Fibroblast of villous mesenchyme (primary cell): ENCODE measurements at places on chromosomes 1 and 21. TPM values are rescaled to one million over a fixed set of nuclear protein-coding genes. Genes with fewer than 3 reads are reported as not detected.

The MSH4 gene
- total RNA-seq, result under 0.01 and 0.43 TPM in 2 replicates

The CD1E gene
- not detected in 2 replicates for total RNA-seq

The ADORA3 gene
- total RNA-seq, result not detected in 2 replicates

The ST7L gene
- total RNA-seq, result 17.4 and 29.8 TPM in 2 replicates

The LPAR3 gene
- total RNA-seq, result 1.9 and 2.6 TPM in 2 replicates

DNA sequence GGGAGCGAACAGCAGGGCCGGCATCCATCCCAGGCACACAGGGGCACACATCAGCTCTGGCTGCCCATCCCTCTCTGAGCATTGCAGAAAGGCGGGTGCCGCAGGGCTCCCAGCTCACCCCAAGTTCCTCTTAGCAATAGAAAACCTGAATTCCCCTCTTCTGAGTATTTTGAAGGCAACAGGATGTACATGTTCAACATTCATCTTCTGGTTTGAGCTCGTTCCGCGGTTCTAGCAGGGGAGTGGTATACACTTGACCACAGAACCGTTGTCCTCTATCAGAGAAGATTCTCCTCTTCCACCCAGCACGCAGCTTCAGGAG lies 23.6 kb downstream of the ACTA1 start:
- no peak for DNase-seq

DNA sequence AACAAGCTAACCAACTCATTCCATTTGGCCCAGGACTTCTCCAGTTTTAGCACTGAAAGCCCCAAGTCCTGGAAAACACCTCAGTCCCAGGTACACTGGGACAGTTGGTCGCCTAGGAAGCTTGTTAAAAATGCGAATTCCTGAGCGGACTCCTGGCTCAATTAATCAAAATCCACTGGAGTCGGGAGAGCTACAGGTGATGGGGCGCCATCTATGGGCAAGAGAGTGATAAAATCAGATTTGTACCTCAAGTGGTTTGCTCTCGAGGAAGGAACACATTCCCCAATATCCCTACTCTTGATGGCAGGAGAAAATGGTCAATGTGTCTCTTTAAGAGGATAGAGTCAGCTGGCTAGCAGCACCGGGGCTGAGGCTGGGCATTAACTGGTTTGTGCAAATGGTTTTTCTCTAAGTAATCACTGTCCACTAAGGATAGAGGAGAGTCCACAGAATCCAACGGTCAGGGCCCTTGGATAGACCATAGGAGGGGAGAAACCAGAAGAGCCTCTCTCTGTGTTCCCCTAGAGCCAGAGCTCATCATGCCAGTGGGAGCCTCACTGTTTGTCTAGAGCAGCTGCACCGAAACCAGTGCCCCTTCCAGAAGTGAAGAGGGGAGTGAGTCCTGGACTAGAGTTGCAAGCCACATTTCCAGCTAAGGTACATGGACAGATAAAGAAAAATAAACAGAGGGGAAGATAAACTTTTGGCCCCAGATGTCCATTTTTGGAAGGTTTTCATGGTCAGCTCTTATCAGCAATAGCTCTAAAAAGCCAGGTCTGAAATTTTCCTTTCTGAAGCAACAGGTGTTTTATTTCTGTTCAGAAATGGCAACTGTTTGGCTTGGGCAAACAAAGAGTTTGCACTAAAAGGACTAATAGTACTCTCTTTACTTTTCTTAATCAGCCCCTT lies 148.5 kb downstream of the TENT5C start:
- peak; percentile 68 for DNase-seq

- no peak for DNase-seq
Measured at GRCh38 chr1:174189428-174190062, 30.2 kb downstream of the RABGAP1L start.

DNA sequence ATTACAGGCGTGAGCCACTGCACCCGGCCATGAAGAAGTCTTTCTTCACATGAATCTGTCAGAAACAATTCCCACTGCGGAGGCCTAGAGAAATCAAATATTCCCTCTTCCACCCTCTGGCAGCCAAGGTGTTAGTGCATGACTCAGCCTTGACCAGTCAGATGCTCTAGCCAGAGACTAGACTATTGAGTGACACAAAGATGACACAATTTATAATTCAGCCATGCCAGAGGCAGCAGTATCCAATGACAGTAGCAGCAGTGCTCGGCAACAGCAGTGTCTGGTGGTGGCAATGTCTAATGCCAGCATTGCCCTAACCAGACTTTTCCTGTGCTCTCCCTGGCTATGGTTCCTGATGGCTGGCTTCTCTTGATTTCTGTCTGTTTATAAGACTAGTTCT lies 8.7 kb downstream of the CTXND2 start:
- no peak for DNase-seq

DNA sequence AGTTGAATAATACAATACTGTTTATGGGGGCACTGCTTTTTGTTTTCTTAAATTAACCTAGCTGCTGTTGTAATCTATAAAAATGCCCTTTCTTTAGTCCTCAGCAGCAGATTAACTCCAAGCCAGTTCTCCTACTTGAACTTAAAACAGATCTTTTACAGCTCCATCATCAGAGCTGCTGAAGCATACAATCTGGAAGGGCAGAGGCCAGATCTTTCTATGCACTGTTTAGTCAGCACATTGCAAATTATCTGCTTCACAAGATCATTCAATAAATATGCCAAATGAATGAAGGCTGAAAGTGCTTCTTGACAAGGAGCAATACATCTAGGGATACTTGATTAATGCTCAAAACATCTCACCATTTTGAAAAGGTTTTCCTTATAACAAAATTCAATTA lies 115.8 kb downstream of the PLPPR5 start:
- no peak for DNase-seq
